ENCODE measurements at places on chromosomes 12 and 14.

DNA sequence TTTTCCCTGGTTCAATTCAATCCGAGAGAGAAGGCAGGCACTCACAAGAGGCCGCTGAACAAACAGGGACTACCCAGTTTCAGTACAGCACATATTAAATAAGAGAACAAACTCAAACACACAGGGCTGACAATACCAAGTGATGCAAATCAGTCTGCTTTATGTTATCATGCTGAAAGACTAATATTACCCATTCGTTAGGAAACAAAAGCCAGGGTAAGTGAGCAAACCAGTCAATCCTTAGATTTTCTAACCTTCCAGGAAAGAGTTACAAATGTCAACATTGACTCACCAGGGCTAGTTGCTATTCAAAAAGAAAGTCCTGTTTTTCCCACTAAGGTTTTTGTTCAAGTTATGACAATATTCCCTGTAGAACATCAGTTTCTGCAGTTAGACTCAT lies 246.2 kb downstream of the C12orf42 start:
- DNase-seq: no peak

GRCh38 chr12:93072340-93072739 lies 143.2 kb upstream of the EEA1 start:
- DNase-seq: no peak

- DNase-seq: no peak
Measured at GRCh38 chr12:10718279-10718821, 4.8 kb downstream of the YBX3 start.

GRCh38 chr12:120598674-120599463 lies 17.7 kb upstream of the POP5 start:
- DNase-seq: peak; percentile 38

GRCh38 chr14:57091030-57091608 lies 177.6 kb downstream of the EXOC5 start:
- DNase-seq: no peak

GRCh38 chr12:79162948-79163347 lies 298.4 kb downstream of the SYT1 start:
- no peak for DNase-seq

GRCh38 chr12:27343255-27344000 lies 10.8 kb downstream of the BMAL2 start:
- peak; percentile 81 for DNase-seq

DNA sequence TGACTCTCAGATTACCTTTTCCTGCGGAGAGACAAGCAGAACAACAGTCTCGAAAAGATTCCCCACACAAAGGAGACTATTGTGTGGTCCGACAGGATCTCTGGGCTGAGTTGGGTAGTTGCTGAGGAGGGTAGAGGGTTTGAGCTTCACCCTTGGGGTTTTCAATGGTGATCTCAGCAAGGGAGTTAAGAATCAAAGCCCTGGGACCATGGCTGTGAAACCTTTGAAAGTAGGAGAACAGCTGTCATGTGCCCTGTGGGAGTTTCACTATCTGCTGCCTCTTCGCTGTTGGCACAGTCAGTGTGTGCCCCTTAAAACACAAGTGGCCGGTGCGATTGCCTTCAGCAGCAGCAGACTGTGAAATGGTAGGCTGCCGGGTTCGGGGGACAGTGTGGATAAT lies 14.2 kb upstream of the PLEK2 start:
- DNase-seq: no peak

GRCh38 chr14:34710744-34711143 lies 3.6 kb downstream of the CFL2 start:
- DNase-seq: no peak

DNA sequence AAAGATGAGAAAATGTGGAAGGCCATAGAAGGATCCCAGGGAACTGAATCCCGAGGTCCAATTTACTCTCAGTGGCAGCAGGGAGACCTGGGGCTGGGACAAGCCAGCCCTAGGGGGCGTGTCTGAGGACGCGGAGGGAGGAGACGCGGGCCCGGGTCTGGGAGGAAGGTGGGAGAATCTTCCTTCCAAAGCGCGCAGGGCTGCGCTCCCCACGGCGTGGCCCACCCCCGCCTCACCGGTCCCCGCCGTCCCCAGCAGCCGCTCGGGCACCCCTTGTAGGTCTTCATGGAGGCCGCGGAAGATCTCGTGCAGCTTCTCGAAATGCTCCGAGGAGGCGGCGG lies 323 bp downstream of the VTI1B start:
- peak; percentile 33 for DNase-seq

- no peak for DNase-seq
Measured at GRCh38 chr12:11431486-11431885, 36.1 kb upstream of the PRB2 start.

GRCh38 chr12:31849090-31849687 lies 110.0 kb upstream of the RESF1 start:
- peak; percentile 26 for DNase-seq

DNA sequence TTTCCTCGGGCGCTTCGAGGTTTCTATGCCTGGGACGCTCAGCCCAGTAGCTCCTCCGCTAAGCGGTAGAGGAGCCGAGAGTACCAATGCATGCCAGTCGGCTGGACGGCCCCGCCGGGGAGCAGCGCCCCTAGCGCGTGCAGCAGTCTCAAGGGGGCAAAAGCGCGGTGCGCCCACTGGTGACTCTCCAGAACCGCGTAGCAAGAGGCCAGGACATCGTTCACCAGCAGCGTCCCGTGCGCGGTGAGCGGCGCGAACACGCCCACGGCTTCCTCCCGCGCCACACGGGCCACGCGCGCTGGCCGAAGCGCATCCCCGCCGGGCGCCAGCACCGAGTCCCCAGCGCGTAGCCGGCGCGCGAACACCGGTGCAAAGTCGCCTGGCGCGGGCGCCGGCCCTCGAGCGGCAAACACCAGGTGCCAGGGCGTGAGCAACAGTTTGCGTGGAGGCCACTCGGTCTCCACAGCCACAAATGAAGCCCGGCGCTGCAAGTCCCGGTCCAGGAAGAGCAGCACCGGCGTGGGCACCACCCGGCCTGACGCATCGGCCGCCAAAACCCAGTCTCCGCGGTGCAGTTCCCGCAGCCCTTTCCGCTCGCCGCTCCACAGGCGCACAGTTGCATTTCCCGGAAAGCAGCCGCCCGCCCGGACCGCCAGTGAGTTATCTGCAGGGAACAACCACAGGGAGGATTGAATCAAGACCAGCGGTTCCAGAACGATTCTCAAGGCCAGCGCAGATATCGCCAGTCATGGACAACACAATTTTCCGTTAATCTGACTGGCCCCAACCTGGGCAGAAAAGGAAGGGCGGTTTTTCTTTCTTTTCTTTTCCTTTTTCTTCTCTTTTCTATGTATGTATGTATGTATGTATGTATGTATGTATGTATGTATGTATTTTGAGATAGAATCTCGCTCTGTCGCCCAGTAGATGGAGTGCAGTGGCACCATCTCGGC lies 4.5 kb downstream of the DHH start:
- DNase-seq: no peak

DNA sequence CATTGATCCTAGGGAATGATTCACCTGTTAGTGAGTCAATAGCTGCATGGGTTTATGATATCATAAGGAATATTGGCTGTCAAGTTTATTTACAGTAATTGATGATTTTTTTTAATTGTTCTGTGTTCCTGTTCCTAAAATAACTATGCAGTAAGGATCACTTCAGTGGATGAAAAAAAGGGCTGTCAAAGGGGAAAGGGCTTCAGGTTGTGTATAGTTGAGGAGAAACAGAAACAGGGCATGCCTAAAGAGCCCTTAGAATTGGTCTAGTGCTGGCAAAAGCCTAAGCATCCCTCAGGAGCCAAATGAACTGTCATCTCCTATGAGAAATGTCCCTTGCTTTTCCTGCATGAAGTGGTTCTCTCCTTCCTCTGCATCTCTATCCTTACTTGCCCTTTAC lies 444.9 kb downstream of the RMST start:
- DNase-seq: no peak

- DNase-seq: no peak
Measured at GRCh38 chr12:15346488-15346887, 24.2 kb downstream of the PTPRO start.

GRCh38 chr12:14846876-14847580 lies 3.7 kb upstream of the ART4 start:
- DNase-seq: no peak

GRCh38 chr14:47189911-47190484 lies 485.4 kb downstream of the MDGA2 start:
- no peak for DNase-seq

DNA sequence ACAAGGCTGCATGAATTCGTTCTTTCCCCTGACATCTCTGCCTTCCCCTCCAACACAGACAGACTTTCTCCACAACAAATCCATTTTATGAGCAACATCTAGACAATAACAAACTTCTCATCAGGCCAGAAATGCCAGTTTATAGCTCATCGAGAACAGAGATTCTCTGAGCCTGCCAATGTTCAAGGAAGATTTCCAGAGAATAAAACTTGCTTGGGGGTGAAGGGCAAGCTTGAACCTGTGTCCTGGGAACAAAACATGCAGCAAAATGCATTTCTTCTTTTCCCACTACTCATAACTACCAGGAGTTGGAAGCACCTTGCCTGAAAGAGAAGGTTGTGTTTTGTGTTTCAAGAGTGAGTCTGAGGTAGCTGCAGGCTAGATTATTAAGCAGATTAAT lies 6.8 kb downstream of the MAP1LC3B2 start:
- DNase-seq: no peak

DNA sequence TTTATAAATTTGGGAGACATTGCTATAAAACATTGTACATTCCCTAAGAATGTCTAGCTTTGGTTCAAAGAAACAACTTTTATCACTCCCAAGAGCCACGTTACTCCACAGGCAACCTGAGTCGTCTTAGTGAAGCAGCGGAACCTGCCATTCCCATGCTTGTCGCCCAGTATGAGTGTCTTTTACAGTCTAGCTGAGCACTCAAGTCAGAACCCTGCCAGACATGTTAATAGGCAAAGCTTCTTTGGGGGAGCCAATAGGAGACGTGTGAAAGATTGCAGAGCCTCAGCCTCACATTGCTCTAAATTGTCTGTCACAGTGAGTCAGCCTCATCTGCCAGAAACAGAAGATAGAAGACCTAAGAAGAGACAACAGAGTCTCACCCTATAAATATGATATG lies 541.6 kb upstream of the FLRT2 start:
- DNase-seq: no peak

DNA sequence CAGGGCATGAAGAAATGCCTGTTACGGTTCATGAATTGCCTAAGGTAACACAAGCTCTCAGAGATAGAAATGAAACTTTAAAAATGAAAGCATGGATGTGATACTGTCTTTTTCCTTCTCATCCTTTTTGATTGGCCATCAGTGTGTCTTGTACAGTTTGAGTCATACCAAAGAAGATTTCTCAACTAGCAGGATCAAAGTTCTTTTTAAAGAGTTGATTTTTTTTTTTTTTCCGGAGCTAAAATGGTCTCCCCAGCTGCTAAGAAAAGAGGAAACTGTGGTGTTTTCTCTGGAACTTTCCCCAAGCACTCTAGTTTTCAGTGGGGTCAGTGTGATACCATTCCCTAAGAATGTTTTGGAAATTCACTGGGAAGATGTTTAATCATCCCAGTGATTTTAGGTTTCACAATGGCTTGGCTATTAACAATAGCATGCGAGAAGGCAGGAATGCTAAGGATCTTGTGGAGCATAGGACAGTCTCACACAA lies 105.0 kb downstream of the ETNK1 start:
- no peak for DNase-seq

DNA sequence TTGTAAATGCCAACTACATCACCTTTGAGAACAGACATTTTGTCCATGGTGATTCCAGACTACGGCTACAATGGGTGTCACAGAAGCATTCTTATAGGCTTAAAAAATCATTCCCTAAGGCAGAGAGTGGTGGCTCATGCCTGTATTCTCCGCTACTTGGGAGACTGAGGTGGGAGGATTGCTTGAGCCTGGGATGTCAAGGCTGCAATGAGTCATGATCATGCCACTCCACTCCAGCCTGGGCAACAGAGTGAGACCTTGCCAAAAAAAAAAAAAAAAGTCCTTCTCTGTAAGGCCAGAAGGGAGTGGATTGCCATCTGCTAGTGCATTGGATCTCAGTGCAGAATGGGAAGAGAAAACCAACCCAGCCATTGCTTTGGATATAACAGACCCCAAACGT lies 522.5 kb downstream of the VRK1 start:
- DNase-seq: no peak

DNA sequence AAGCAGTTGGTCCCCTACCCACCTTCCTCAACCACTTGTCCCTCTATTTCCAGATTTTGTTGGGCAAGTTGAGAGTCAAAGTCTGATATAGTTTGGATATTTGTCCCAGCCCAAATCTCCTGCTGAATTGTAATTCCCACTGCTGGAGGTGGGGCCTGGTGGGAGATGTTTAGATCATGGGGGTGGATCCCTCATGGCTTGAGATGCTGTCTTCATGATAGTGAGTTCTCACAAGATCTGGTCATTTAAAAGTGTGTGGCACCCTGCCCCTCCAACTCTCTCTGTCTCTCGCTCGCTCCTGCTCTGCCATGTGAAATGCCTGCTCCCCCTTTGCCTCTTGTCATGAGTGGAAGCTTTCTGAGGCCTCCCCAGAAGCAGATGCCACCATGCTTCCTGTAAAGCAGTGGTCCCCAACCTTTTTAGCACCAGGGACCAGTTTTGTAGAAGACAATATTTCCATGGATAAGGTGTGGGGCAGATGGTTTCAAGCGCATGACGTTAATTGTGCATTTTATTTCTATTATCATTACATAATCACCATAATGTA lies 37.3 kb upstream of the BCL11B start:
- DNase-seq: no peak

DNA sequence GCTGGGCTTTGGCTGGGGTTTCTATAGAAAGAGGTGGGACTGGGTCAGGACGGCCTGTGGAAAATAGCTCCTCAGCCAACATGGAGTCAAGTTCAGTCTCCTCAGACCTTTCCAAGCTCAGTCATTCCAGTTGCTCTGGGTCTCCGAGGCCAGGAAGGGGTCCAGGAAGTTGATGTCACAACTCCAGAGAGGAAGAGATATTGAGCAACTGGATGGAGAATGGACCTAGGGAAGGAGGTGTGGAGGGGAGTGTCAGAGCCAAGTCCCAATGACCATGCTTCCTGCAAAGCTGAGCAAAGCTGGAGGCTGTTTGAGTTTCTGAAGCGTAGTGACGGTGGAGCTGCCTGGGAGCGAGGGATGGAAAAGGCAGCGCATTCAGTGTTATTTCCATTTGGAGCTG lies 86.1 kb downstream of the SLC24A4 start:
- DNase-seq: peak; percentile 33

DNA sequence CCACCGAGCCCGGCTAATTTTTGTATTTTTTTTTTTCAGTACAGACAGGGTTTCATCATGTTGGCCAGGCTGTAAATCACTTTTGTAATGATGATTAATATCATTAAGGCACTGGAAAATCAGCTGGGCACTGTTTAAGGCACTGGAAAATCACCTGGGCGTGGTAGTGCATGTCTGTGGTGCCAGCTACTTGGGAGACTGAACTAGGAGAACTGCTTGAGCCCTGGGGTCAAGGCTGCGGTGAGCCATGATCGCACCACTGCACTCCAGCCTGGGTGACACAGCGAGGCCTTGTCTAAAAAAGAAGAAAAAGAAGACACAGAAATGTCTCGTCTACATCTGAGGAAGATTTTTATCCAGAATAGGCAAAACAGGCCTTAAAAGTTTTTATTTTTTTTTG lies 12.7 kb downstream of the SLC11A2 start:
- no peak for DNase-seq

DNA sequence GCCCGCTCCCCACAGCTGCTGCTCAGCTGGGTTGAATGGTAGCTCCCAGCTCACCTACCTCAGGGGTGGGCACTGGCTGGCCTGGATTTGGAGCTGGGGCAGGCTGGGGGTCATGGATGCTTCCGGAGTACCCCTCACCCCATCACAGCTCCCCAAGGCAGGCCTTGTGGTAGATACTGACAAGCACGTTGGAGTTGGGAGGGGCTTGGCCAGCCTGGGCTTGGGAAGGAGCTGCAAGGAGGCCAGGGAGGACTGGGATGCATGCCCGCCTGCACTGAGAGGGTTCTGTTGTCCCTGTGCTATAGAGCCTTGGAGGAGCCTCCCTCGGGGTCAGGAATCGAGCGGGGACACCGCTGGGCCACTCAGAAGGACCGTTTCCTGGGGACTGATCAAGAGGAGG lies 14.2 kb downstream of the TMEM63C start:
- no peak for DNase-seq
